ENCODE measurements at places on chromosomes 5 and 9. TPM values are rescaled to one million over a fixed set of nuclear protein-coding genes. Genes with fewer than 3 reads are reported as not detected.

DNA sequence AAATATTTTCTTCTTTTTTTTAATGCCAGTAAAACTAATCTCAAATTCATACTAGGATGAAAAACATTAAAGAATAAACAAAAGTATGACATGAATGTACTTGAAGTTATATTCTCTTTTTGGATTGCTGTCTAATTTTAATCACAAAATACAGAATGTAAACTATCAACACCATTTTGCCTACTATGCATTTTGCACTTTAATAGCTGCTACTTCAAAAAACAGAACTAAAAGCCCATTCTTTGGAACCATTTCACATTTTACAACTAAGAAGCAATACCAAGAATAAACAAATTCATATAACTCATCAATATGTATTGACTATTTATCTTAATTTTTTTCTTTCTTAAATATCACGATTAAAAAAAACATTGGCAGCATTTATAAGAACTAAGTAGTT is 58.1 kb downstream of the ADAMTS6 start:
- no peaks in the 10 kb centered on the region for H3K4me1 ChIP-seq
- DNase-seq: no peak
- no peak overlapping the region for H3K4me3 ChIP-seq
- H3K36me3 ChIP-seq: no peaks in the 10 kb centered on the region

Gene KCTD16
- under 0.01 TPM for total RNA-seq

Gene SLC30A5
- 43.3 TPM for total RNA-seq

Gene FAM163B
- total RNA-seq: 2.2 TPM

DNA sequence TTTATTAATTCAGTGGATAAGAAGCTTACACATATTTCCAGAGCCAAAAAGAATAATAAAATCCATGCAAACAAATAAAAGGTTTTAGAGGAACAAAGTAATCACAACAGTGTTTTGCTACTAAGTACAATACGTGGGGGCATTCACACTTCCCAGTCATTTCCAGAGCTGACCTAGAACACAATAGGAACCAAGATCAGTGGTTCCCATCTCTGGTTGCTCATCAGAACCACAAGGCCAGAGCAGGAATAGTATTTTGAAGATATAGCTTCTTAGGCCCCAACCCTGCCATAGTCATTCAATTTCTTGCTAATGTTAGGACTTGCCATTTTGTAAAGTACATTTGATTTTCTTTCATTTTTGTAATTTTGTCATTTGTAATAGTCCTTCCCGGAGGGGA is 215.4 kb downstream of the NR3C1 start:
- no peak overlapping the region for H3K27ac ChIP-seq
- peaks cover 27% of the 10 kb centered on the region for H3K4me1 ChIP-seq
- H3K4me3 ChIP-seq: no peak overlapping the region
- no peaks in the 10 kb centered on the region for H3K36me3 ChIP-seq
- DNase-seq: no peak

All from tibial nerve (tissue), 4 donors.